Lung (tissue), 17 donors: ENCODE measurements at places on chromosomes 2 and 18. TPM values are rescaled to one million over a fixed set of nuclear protein-coding genes. Genes with fewer than 3 reads are reported as not detected.

UGT1A5 gene
- polyA plus RNA-seq = not detected

COX5B gene
- polyA plus RNA-seq = 593 TPM

KCNS3 gene
- polyA plus RNA-seq = 23.5 TPM

FEZ2 gene
- 17.6 TPM for polyA plus RNA-seq

TMEM37 gene
- 12.7 TPM for polyA plus RNA-seq

CIDEA gene
- not detected for polyA plus RNA-seq

MOGAT1 gene
- polyA plus RNA-seq = 0.08 TPM

SERPINB10 gene
- polyA plus RNA-seq = 0.96 TPM

ITGB6 gene
- 37.4 TPM for polyA plus RNA-seq

DNAH7 gene
- polyA plus RNA-seq = 2.7 TPM

IGFBP2 gene
- polyA plus RNA-seq = 50.5 TPM

PXDN gene
- 51.7 TPM for polyA plus RNA-seq

MC4R gene
- polyA plus RNA-seq = not detected

NYAP2 gene
- polyA plus RNA-seq = 0.20 TPM

REEP1 gene
- polyA plus RNA-seq = 3.1 TPM

RAD51AP2 gene
- not detected for polyA plus RNA-seq

RNASEH1 gene
- 17.3 TPM for polyA plus RNA-seq

PLEK gene
- polyA plus RNA-seq = 181 TPM

LHCGR gene
- 0.06 TPM for polyA plus RNA-seq

TLX2 gene
- polyA plus RNA-seq = not detected

XDH gene
- 0.48 TPM for polyA plus RNA-seq

SIX3 gene
- not detected for polyA plus RNA-seq

NAPG gene
- 12.7 TPM for polyA plus RNA-seq

NT5DC4 gene
- 0.53 TPM for polyA plus RNA-seq

TSHZ1 gene
- polyA plus RNA-seq = 7.7 TPM
